ENCODE measurements at places on chromosomes 6 and 20. TPM values are rescaled to one million over a fixed set of nuclear protein-coding genes. Genes with fewer than 3 reads are reported as not detected.

Gene ZNF341
- total RNA-seq: 1.1 TPM

Gene CAGE1
- under 0.01 TPM for total RNA-seq

Gene NTSR1
- under 0.01 TPM for total RNA-seq

Gene SLC44A4
- total RNA-seq: not detected

Gene SSTR4
- total RNA-seq: not detected

Gene KCNK16
- not detected for total RNA-seq

Gene NKAPL
- 2.1 TPM for total RNA-seq

Gene ZC3H12D
- total RNA-seq: under 0.01 TPM

Gene PDYN
- total RNA-seq: not detected

Gene BMP5
- 1.1 TPM for total RNA-seq

Gene DSP
- 27.3 TPM for total RNA-seq

Gene COL9A1
- not detected for total RNA-seq

Gene MEP1A
- total RNA-seq: not detected

Gene E2F1
- 16.1 TPM for total RNA-seq

Gene ZC2HC1B
- not detected for total RNA-seq

Data from regular cardiac myocyte (primary cell).